ENCODE measurements at places on chromosomes 1 and 21.

DNA sequence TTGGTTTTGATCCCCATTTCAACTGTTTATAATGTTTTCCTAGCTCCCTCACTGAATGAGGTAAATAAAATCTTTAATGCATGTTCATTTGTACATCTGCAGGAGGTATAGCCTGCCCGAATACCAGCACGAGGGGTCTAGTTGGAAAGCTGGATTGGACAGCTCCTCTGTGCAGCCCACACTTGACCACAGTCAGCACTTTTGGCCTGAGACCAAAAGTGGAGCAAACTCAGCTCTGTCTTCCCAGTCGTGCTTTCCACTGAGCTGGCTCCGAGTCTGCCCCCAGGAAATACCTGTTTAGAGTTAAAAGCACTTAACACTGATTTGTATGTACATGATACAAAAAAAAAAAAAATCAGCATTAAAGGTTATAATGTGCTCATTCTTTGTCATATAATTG, 224.4 kb downstream of the DSCAM start:
- H3K4me1 ChIP-seq = no peaks in the 10 kb centered on the region
- H3K4me3 ChIP-seq = no peak overlapping the region
- H3K27ac ChIP-seq = no peak overlapping the region
- peaks cover 2% of the 10 kb centered on the region for H3K36me3 ChIP-seq
- no peak for DNase-seq

DNA sequence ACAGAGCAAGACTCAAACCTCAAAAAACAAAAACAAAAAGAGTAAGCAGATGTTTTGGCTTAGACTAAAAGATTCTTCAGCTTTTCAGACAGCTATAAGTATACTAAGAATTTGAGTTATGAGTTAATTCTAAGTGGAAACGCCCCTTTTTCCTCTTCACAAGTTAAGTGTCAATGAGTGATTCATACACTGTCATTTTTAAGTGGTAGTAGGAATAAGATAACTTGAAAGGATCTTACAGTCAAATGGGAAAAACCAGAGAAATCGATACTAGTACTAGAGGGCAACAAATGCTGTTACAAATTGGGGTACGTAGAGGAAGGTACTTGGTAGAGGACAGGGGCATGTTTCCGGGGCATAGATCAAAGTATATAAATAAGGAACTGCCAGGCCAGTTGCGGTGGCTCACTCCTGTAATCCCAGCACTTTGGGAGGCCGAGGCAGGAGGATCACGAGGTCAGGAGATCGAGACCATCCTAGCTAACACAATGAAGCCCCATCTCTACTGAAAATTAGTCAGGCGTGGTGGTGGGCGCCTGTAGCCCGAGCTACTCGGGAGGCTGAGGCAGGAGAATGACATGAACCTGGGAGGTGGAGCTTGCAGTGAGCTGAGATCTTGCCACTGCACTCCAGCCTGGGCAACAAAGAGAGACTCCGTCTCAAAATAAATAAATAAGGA, 7.4 kb downstream of the H3-3A start:
- H3K27ac ChIP-seq = peak overlapping the region; percentile 63
- H3K36me3 ChIP-seq = peaks cover 83% of the 10 kb centered on the region

DNA sequence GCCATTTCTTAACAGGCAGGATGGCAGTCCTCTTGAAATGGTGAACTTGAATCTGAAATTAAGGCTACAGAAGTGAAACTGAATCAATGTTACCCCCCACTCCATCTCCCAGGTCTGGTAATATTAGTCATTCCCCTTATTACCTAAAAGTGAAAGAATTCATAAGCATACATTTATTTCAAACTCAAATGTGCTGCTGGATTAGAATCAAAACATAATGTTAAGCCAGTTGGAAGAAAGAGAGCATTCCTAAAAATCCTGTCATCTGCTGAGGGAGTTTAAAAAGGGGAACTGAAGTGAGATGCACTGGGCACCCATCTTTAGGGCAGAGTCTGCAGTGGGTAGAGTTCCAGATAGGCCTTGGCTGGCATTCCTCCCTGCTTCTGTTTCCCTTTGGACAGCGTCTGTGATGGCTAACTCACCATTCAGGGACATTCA, 17.4 kb downstream of the KIAA0319L start:
- peaks cover 79% of the 10 kb centered on the region for H3K4me1 ChIP-seq
- peaks cover 4% of the 10 kb centered on the region for H3K36me3 ChIP-seq
- no peaks in the 10 kb centered on the region for H3K27me3 ChIP-seq
- H3K4me3 ChIP-seq = peak overlapping the region; percentile 2
- no peak for DNase-seq

GRCh38 chr1:18913065-18913835, 10.9 kb upstream of the ALDH4A1 start:
- peaks cover 49% of the 10 kb centered on the region for H3K36me3 ChIP-seq
- H3K4me1 ChIP-seq = peaks cover 19% of the 10 kb centered on the region
- no peak overlapping the region for H3K4me3 ChIP-seq
- H3K27me3 ChIP-seq = no peaks in the 10 kb centered on the region
- peak; percentile 64 for DNase-seq

GRCh38 chr1:98937347-98937746, 67.3 kb downstream of the PLPPR5 start:
- no peak overlapping the region for H3K27ac ChIP-seq
- no peak overlapping the region for H3K4me3 ChIP-seq
- H3K36me3 ChIP-seq = no peaks in the 10 kb centered on the region
- H3K27me3 ChIP-seq = no peaks in the 10 kb centered on the region

- H3K36me3 ChIP-seq = peaks cover 3% of the 10 kb centered on the region
- H3K27me3 ChIP-seq = no peaks in the 10 kb centered on the region
- no peak overlapping the region for H3K4me3 ChIP-seq
Observed at GRCh38 chr1:110412576-110412975, 5.1 kb upstream of the LAMTOR5 start.

Measured in central memory CD8-positive, alpha-beta T cell (primary cell).